ENCODE measurements at places on chromosomes 12 and 14. TPM values are rescaled to one million over a fixed set of nuclear protein-coding genes. Genes with fewer than 3 reads are reported as not detected.

The NPFF gene
- total RNA-seq, result not detected

The DNAH10 gene
- total RNA-seq, result 0.73 TPM

The CPSF2 gene
- 41.1 TPM for total RNA-seq

The PRKCH gene
- total RNA-seq, result 17.0 TPM

The NANOG gene
- not detected for total RNA-seq

The TAS2R42 gene
- total RNA-seq, result not detected
